GM19239 (cell line): ENCODE measurements at places on chromosomes 6 and 20.

- no peak for DNase-seq
Measured at GRCh38 chr6:117072781-117073180, 192.6 kb upstream of the VGLL2 start.

- no peak for DNase-seq
Measured at GRCh38 chr20:25017257-25017803, 24.8 kb upstream of the APMAP start.

DNA sequence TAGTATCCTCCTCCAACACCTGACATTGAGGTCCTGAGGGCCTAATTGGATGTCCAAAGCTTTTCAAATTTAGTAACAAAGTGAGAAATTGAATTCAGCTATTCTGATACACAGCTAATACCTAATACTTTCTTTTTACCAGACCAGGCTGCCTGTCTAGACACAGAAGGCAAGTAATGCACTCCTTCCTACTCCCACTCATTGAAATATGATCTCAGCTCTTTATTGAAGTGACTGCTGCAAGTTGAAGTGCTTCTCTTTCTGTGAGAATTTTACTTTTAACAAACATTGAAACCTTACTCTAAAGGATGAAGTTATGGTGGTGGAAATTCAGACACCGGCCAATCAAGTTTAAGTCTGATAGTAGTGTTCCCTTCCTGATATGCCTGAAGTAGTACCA lies 90.8 kb upstream of the OGFRL1 start:
- no peak for DNase-seq

- DNase-seq = no peak
Measured at GRCh38 chr6:15268137-15268908, 22.5 kb downstream of the JARID2 start.

GRCh38 chr6:42708096-42708495 lies 14.3 kb downstream of the PRPH2 start:
- no peak for DNase-seq

DNA sequence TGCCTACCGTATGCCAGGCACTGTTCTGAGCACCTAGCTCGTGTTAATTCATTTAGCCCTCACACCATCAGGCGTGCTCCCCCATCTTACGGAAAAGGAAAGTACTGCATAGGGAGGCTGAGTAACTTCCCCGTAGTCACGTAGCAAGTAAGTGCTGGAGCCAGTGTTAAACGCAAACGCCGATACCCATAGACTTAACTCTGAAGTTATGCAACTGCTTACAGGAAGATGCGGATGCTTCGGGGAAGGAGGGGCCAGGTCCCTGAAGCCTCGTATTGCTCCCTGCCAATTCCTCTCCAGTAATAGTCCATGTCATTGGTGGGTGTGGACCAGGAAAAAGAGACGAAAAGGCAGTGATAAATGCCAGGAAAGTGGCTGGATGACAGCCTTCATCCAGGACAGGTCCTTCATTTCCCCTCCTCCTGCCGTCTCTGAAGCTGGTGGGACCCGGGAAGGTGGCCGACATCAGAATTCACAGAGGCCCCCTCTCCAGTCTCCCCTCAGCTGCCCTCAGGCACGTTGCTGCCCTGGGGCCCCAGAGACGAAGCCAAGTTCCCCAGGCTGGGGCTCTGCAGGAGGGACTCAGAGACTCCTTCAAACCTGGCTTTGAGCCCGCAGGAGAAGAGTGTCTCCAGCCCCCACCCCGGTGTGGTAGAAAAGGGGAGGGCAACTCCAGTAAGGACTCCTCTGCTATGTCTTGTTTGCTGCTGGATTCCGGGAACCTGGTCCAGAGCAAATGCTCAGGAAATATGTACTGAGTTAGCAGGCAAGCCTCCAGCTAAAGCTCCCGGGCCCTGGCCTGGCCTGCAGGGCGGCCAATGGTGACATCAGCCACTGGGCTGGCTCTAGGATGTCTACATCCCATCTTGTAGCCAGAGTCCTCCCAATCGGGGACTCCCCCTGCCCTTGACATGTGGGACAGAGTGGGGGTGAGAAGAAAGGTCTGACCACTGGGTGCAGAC lies 37.8 kb downstream of the RAB44 start:
- peak; percentile 53 for DNase-seq

- no peak for DNase-seq
Measured at GRCh38 chr20:3763671-3764601, 3.6 kb downstream of the ADISSP start.

- DNase-seq = no peak
Measured at GRCh38 chr20:57179265-57179664, 87.2 kb downstream of the BMP7 start.

- DNase-seq = no peak
Measured at GRCh38 chr6:26234421-26235301, 130.3 kb upstream of the BTN3A2 start.

DNA sequence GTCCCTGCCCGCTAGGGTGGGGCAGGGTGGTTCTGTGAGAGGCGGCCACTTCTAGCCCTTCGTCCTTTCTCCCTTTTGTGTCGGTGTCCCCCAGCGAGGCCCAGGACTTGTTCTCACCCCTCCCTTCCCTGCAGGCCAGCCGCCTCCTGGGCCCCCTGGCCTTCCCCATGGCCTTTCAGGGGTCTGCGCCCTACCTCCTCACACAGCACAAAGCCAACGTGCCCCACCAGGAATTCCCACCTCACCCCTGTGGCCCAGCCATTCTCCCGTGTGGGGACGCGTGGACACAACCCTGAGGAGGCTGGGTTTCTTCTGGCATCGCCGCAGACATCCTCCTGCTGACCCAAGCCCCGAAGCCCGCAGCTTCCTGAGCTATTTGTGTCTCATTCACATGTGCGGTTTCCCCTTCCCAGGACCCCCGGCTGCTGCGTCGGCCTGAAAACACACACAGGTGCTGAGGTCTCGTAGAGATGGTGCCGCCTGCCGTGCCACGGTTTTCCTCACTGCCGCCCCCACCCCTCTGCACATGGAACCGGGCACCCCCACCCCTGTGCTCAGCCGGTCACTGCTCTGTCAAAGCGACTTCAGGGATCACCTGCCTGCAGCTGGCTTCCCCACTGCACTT lies 375.8 kb downstream of the CDH4 start:
- DNase-seq = no peak
